ENCODE measurements at places on chromosomes 1 and 21.

DNA sequence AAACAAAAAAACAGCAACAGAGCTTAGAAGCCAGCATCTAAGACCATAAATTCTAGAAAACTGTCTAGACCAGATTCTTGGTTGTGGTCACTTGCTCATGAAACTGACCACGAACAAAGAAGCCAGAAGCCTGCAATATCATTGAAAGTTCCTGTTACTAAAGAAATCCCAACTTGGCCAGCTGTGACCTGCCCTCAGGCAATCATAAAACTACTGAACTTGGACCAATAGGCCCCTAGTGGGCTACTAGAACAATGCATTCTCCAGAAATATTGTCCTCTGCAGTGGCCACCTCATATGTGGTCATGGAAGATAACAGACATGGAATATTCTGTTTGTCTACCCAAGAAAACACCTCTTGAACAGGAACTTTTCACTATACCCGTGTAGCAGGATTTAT is 87.7 kb downstream of the SPATA17 start:
- DNase-seq: peak; percentile 10

- no peak for DNase-seq
These were observed at the start of gene ARID4B for GRCh38 chr1:235327559-235328270. TSS of gene ARID4B (minus strand) at chr1:235328179. CDS start at chr1:235326919, 1,260 bp downstream.

DNA sequence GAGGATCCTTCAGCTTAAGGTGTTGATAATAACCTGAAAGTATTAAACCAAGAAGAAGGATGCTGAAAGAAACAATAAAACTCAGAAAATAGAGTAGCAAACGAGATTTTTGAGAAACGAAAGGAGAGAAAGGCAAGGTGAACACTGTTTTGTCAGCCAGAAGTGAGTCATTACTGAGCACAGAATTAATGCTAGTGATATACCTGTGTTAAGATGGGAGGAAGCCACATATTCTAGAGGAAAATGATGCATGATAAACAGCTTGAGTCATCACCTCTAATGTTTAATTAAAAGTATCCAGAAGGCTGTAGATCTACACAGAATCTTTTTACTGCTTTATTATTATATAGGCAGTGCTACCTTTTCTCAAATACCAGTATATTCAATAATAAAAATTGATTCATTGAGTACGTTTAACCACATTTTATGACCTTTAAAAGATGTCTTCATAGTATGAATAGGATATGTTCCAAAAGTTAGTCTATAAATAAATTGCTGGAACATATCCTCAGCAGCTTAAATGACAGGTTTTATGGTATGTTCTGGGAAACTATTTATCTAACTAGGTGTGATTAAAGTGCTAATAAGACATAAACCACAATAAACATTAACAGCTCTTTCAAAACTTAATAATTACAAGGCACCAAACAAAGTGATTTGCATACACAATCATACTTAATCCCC is 10.3 kb downstream of the SH3GLB1 start:
- DNase-seq: no peak

DNA sequence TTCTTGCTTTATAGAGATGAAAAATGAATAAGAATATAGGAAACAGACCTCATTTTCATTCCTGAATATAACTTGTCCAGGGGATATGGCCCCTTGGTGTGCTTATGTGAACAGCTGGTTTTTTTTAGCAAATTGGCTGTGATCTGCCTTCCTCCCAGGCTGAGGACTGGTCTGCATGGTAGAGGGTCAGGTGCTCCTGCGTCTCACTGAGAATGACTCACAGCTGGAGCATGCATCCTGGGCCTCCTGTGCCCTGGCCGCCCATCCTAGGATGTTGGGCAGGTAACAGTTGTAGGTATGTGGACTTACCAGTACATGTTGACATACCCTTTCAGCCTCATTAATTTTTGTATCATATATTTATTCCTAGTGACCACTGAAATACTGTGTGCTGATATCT is 29.8 kb downstream of the AGT start:
- DNase-seq: no peak

Data from fibroblast of upper back skin (primary cell).